ENCODE measurements at places on chromosomes 3 and 15. TPM values are rescaled to one million over a fixed set of nuclear protein-coding genes. Genes with fewer than 3 reads are reported as not detected.

DNA sequence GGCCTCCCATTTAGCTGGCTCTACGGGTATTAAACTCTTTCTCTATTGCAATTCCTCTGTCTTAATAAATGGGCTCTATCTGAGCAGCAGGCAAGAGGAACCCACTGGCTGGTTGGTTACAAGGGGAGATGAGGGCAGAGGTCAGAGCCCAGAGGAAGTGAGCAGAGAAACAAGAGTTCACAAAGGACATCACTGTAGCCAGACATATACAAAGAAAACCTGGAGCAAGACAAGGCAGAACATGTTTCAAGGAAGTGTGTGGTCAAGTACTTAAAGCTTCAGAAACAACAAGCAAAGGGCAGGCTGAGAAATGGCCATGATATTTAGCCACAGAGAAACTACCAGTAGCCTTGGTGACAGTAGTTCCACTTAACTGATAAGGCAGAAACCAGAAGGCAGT, 24.3 kb downstream of the SUSD5 start:
- DNase-seq = no peak

DNA sequence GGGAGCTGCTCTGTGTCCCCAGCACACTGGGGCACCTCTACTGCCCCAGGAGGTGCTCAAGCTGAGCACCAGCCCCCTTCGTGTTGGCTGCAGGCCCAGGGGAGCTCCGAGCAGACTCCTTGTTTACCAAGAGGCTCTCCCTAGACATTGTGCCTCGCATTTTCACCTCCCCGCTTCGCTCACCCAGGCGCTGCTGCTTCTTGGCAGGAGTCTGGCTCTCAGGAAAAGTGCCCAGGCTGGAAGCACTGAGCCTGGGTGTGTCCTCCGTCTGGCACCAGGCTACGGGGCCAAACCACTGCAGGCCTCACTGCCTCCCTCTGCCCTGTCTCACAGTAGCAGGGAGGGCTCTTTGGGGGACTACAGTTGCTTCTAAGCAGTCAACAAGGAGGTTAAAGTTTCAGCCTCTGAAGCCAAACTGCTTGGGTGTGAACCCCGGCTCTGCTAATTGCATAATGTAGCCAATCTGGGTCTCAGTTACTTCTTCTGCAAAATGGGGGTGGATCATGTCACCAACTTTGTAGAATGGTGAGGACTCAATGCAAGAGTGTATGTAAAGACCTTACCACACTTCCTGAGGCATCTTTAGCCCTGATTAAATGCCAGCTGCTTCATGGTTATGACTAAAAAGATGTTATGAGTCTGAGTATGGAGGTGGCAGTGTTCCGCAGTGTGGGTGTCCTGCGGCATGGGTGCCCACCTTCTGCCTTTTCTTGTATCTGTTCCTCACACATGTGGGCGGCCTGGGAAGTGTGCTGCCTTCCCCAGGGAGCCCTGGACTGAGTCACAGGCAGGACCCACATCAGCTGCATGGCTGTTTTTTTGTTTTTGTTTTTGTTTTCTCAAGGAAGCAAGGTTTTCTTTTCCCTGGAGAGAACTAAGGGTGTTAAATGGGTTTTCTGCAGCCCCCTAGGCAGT, 88.9 kb downstream of the CLSTN2 start:
- no peak for DNase-seq

Gene GOLGA8T
- total RNA-seq = 0.19 TPM

Gene TTLL13
- 0.28 TPM for total RNA-seq

- no peak for DNase-seq
Measured at GRCh38 chr3:97720417-97720816, 44.1 kb upstream of the ARL6 start.

- peak; percentile 80 for DNase-seq
Measured at GRCh38 chr3:4978966-4979427, 240 bp upstream of the BHLHE40 start.

DNA sequence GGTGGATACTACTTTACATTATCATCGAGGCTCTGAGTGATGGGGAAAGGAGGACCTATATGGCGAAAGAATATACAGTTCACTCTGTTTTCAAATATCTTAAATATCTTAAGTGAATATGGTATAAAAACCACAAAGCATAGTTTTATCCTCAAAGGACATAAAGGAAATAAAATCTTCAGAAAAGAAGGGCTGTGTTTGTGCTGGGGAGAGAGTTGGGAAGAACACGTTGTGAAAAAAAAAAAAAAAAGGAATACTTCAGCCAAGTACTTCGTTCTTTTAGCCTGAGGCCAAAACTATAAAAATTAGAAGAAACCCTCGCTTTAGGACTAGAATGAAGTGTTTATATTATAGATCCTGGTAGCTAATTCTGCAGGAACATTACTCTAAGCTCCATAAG, 10.2 kb upstream of the TMEM212 start:
- no peak for DNase-seq

GRCh38 chr15:77824361-77825251, 191.9 kb upstream of the LINGO1 start:
- no peak for DNase-seq

GRCh38 chr15:60529332-60529731, 50.4 kb upstream of the ICE2 start:
- no peak for DNase-seq

DNA sequence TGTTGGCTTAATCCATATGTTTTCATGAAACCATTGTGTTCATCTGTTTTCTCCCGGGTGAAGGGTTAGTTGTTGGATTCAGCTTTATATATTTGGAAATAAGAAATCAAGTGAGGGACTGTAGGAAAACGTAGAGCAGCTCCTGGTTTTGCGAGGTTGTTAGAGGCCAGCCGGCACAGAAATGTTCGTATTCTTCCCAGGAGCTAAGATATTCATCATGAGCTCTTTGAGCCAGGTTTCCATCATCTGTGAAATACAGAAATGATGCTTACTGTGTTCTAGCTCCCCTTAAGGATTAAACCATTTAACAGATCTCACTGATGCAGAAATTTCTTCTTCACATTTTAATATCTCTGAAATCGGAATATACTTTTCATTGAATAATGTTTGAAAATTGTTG, 235.5 kb downstream of the PTPRG start:
- DNase-seq = no peak

DNA sequence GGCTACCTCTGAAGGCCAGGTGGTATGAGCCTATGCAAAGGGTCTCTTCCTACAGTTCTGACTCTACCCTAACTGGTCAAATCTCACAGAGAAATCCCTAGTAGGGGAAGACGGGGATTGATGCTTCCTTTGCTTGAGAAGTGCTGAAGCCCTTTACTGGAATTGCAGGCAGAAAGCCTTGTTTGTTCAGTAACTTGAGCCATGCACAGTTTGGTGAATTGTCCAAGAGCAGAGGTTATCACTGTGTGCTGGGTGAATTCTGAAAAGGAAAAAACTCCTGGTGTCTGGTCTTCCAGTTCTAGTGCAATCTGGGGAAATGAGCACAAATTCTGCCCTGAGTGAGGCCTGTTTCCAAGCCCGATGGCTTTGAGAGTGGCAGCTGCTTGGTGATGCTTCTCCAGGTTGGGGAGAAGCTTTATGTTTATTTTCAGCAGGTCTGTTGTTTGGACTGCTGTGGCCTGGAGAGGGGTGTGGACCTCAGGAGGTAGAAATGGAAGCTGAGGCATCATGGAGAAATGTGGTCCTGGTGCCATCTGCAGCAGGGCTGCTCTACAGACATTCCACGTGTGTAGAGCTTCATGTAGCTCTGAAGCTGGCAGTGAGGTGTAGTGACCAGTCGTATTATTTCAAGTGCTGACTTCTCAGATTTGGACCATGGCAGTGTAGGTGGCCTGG, 60.9 kb downstream of the ARNT2 start:
- no peak for DNase-seq

DNA sequence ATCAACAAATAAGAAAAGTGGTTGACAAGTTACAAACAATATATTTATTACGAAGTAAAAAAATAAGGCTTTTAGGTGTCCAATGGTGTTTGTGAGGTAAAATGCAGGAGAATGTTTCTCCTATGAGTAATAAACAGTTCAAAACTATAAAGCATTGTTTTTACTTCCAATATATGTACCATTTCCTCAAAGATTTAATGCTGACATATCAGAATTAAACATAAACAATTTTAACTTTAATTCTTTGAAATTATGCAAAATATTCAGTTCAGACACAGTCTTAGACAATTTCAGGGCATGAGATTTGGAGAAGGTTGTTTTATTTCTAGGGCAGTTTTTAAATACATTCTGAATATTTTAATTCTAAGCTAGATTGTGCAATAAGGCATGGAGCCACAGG, 602.5 kb upstream of the DPPA4 start:
- no peak for DNase-seq

Gene CA12
- not detected for total RNA-seq

DNA sequence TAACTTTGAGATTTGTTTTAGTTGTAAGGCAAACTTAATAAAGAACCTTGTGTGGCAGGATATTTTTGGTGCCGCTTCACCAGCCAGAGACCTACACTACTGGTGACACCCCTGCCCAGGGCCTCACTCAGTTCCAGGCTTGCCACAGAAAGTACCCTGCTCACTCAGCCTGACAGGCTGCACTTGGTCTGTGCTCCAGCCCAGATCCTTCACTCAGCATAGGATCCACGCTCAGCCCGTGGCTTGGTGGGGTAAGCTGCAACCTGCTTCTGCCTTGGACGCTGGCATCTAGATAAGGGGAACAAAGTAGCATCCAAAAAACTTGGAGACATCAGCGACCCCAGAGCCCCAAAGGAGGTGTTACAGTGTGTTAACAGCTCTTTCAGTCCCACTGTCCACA, 825.5 kb downstream of the EPHA3 start:
- no peak for DNase-seq

Gene BCHE
- not detected for total RNA-seq

- DNase-seq = no peak
Measured at GRCh38 chr3:86837871-86838270, 153.1 kb downstream of the VGLL3 start.

DNA sequence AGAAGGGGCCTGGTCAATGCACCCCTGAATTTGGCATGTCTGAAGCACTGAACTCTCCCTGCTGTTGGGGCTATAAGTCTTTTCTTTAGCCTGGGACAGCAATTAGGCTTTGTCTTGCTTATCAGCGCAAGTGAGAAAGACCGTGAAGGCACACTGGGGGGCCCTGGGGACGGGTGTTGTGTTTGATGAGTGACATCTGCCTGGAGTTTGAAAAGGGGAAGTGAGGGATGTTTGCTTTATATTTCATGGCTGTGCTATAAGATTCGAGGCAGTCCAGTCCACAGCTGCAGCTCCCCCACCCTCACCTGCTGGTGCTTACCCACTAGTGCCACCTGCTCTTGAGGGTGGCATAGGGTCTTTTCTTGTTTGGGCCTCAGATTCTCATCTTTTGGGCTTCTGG, 44.8 kb downstream of the CEMIP start:
- no peak for DNase-seq

Gene CHRFAM7A
- not detected for total RNA-seq

DNA sequence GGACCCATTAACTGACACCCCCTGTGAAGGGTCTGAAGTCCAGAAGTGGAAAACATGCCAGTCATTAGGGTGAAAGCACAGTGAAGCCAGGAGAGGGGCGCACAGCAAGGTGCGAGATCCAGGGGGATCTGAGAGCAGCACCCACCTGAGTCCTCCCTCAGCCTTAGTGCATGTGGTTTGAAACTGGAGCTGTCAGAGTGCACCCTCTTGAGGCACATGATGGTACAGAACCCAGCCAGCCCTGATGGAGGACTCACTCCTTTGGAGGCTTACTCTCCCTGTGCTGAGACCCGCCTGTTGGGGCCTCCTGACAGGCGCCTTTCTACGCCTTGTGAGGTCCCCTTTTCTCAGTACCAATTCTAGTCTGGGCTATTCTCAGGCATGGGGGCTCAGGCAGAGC, 77.8 kb downstream of the IL20RB start:
- no peak for DNase-seq

GRCh38 chr3:114231616-114232015, 5.8 kb downstream of the ZNF80 start:
- peak; percentile 82 for DNase-seq

Gene TLR9
- total RNA-seq = not detected

DNA sequence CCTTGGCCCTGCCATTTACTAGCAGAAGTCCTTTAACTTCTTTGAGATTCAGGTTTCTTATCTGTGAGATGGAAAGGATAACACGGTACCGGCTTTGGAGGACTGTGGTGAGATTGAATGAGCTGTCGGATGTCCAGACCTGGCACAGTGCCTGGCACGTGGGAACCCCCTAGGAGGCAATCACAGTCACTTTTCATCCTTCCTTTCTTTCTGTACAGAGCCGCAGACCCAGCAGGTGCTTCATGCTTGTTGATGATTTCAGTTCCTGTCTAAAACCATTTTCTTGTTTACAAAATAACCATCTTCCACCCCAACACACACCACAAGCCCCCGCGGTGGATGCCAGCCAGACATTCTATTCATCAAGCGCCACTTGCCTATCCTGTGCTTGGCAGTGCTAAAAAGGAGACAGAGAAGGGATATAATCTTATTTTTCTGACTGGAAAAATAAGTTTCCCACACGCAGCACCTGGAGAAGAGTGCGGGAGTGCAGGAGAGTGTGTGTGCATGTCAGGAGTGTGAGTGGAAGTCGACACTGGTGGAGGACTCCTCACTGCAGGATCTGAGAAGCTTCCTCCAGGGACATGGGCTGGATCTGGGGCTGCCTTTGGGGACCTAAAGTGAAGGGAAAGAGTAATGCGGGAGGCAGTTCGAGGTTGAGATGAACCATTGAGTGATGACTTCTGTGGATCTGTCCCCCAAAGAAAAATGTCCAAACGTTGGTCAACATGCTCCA, 85.7 kb downstream of the ST6GAL1 start:
- peak; percentile 43 for DNase-seq

- DNase-seq = no peak
Measured at GRCh38 chr3:170532573-170532972, 53.3 kb downstream of the SLC7A14 start.

DNA sequence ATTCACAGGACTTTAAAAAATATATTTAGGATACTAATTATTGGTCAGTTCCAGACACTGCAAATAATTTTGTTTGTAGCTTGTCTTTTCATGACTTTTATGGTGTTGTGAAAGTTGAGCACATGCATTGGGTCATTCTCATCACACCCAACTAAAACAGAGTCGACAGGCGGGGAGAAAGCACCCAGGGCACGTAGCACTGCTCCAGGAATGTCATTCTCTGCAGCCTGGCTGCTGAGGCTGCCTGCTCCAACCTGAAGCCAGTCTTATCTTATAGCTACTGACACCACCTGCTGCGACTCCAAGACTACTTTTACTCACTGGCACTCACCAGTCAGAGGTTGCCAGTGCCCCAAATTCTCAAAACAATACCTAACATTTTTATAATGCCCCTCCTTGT, 56.9 kb downstream of the ACAD9 start:
- DNase-seq = no peak

- DNase-seq = no peak
Measured at GRCh38 chr3:127908202-127908601, 6.8 kb upstream of the KBTBD12 start.

GRCh38 chr3:123741041-123741511, 143.1 kb downstream of the MYLK start:
- no peak for DNase-seq

- DNase-seq = no peak
Measured at GRCh38 chr3:194688946-194689345, 3.3 kb downstream of the FAM43A start.

DNA sequence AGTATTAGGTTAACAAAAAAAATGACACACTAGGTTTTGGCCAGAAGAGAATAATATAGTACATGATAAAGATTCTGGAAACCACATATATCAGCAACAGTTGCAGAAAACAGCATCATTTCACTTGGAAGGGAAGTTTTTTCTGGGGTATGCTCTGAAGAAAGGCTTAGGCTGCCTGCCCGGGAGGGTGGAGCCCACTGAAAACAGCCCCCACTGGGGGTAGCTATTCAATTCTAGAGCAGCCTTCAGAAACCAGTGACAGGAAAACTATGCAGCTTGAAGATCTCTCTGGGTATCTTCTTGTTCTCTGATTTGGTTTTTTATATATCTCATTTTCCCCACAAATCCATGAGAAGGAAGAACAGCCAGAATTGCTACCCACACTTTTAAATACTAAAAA, 43.2 kb downstream of the ZMAT3 start:
- no peak for DNase-seq

Data from CD8-positive, alpha-beta T cell (primary cell).